ENCODE measurements at places on chromosomes 3 and 15.

DNA sequence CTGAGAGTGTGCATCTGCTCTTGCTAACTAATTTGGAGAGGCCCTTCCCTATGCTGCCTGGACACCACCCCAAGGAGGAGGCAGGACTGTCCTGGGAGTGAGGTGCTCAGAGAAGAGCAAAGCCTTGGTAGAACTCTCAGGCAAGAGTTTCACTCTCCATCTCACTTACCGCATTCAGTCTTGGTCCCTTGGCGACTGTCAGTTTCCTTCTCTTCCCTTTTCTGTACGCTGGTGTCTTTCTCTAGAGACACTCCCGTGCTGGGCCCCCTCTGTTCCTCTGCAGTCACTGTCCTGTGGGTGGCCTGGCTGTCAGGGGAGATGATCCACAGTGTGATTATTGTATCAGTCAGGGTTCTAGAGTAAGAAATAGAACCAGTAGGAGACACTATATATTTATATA is 44.0 kb downstream of the IDH2 start:
- DNase-seq: no peak

DNA sequence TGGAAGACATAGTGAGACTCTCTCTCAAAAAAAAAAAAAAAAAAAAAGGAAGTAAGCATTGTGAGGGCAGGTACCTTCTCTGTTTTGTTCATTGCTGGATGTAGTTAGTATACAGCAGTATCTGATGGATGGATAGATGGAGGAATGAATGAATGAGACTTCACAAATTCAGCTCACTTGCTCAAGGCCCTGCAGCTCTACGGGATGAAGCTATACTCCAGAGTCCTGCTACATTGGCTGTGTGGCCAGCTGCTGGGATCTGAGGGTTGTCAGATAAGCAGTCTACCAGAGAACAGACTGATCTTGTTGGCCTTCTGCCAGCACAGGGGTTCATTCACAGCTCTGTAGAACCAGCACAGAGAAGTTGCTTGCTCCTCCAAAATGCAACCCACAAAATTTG is 35.0 kb downstream of the MLH1 start:
- DNase-seq: no peak

GRCh38 chr3:50126287-50127211 is 28.6 kb upstream of the SEMA3F start:
- DNase-seq: no peak

- no peak for DNase-seq
Measured at GRCh38 chr3:125310623-125311081, 64.5 kb downstream of the ZNF148 start.

DNA sequence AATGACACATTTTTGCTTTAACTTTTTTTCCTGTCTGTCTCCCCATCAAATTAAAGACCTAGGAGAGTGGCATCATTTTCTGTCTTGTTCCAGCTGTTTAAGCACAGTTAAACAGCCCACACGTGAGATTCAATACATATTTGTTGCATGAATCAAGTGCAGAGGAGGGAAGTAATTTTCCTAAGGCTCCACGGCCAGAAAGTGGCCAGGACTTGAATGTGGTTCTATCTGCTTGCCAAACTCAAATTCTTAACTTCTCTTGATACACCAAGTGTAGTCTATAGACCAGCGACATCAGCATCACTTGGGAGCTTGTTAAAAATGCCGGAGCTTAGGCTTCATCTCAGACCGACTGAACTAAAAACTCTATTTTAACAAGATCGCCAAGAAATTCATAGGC is 724.8 kb upstream of the CFAP20DC start:
- no peak for DNase-seq

DNA sequence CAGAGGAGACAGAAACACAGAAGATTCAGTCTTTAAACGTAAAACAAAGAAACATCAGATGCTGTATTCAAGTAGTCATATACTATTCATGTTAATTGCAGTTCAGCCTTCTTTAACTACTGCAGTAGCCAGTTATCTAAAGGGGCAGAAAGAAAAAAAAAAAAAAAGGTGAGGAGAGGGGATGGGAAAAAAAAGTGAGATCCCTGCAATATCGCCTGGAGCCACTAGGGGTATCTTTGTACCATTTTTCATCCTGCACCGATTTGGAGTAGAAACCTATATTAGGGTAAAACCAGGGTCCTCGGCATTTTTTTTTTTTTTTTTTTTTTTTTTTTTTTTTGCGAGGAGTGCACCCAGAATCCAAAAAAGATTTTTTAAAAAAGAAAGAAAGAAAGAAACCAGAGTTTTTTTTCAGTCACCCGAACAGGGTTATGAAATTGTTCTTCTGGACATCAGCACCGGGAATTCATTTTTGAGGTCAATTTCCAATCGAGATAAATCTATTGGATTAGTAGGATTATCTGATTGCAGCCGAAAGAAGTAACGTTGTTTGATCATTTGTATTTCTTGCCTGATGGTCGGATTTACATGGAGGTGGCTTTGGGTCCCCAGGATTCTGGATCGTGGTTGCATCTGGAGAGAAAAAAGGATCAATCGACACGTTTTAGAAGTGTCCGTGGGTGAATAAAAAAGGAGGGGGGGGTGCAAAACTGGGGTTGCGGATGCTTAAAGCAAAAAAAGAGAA is 186.7 kb downstream of the NLGN1 start:
- peak; percentile 38 for DNase-seq

DNA sequence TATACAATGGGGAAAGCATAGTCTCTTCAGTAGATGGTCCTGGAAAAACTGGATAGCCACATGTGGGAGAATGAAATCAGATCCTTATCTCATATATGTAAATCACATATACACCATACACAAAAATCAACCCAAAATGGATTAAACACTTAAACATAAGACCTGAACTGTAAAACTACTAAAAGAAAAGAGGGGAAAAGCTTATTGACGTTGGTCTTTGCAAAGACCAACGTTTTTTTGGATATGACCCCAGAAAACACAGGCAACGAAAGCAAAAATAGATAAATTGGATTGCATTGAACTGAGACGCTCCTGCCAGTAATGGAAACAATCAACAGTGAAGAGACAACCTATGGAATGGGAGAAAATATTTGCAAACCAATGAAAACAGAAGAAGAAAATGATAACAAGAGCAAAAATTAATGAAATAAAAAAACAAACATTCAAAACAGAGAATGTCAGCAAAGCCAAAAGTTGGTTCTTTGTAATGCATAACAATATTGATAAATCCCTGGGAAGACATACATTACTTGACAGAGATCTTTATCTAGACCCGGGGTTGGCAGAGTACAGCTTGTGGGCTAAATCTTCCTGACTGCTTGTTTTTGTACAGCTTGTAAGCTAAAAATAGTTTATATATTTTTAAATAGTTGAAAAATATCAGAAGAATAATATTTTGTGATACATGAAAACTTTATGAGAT is 86.9 kb downstream of the NEO1 start:
- no peak for DNase-seq

DNA sequence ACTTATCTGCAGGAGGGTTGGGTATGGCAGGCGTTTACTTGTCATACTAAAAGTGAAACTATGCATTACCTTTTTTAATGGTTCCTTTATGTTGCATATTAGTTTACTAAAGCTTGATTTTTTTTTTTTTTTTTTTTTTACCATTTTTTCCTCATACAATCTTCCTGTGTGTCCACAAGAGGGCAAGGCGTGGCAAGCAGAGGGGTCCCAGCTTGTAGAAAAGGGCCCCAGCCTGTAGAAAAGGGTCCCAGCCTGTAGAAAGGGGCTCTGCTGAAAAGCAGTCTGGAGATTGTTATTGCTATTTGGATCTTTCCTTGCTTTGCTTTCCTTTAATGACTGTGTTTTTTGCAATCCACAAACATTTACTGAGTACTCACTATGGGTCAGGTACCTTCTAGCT is 21.9 kb downstream of the MKRN2 start:
- no peak for DNase-seq

DNA sequence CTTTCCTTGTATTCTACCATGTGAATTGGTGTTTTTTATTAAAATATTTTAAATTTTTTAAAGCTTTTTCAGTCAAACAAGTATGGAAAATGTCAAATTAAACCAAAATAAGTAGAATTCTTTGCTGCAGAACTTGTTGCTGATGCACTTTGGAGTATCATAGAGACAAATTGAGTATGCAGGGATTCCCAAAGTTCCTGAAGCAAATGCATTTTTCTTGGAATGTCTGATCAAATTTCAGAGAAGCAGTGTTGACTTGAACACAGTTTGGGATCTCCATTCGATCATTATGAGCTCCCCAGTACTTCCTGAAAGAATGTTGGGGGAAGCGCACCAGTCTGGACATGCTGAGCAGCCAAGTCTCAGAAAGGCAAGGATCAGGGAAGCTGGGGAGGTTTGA is 517.8 kb upstream of the CFAP20DC start:
- no peak for DNase-seq

DNA sequence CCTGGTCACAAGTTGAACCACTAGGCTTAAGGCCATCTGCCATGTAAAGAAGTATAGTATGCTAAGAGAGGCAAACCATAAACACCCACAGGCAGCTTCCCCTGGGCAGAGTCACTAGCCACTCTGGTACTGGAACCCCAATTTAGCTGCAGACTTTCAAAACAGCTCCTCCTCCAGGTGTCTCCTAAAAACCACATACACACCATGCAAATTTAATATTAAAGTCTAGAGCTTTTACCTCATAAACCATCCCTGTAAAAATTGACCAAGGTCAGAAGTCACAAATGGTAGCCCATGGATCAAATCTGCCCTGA is 99.1 kb upstream of the STT3B start:
- no peak for DNase-seq

DNA sequence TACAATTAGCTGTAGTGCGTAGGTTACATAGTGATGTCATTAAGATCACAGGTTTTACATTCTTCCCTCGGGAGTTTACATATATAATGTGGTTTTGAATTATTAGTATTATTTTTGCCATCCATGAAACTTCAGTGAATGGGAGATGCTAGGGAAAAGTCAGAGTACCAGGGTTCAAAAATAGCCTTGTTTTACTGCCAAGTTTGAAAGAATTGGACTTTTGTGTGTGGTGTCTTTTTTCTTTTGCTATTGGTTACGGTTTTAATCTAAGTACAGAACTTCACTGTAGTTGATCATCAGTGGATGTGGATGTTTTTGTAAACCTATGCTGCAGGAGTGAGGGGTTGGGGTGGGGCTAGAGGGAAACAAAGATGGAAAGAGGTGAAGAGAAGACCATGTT is 20.7 kb downstream of the SLC25A26 start:
- no peak for DNase-seq

- DNase-seq: no peak
Measured at GRCh38 chr3:25427563-25427941, 511 bp upstream of the RARB start.

DNA sequence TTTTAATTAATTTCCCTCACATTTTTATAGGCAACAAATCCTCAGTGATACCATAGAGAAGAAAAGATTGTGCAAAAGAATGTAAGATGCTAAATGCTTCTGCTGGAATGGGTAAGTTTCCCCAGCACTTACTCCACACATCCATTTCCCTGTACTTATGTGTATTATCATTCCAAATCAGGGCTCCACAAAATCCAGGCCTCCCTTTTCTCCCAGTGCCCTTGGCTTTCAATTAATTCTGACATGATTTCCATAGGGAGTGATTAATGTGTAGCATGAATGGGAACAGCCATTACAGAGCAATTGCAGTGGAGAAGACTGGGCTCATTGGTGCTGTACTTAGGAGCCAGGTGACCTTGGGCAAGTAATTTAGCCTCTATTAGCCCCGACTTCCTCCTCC is 41.3 kb upstream of the UBE2E1 start:
- no peak for DNase-seq

GRCh38 chr3:142943349-142943748 is 20.1 kb downstream of the PAQR9 start:
- no peak for DNase-seq

GRCh38 chr15:40582726-40583246 is 11.3 kb upstream of the KNL1 start:
- no peak for DNase-seq

- DNase-seq: no peak
Measured at GRCh38 chr3:24160424-24161095, 215.5 kb downstream of the NR1D2 start.

DNA sequence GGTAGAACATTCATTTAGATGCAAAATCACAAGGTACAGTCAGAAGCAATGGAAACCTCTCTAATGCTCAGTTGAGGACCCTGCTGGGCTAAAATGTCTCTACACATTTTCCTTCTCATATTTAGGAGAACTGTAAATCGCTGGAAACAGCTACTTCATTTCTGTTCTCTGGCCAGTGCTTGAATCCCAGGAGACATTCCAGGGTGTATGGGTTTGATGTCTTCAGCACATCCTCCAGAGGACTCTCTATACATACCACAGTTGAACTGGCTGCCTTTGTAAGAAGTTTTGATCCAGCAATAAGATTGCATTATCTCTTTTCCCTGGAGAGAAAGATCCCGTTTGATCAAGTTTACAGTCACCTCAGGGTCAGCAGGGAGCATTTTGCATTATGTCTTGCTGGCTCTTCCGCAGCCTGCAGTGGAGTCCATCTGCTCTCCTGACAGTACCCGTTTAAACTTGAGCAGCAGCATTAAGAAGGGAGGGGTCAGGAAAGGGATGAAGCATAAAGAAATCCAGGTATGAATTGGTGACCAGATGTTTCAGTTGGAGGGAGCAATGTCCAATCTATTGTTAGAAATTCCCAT is 676.0 kb downstream of the EPHA3 start:
- DNase-seq: no peak

- no peak for DNase-seq
Measured at GRCh38 chr15:30827625-30828303, 76.0 kb upstream of the FAN1 start.
